Cardiac ventricle fibroblast (primary cell): ENCODE measurements at places on chromosomes 3 and 15. TPM values are rescaled to one million over a fixed set of nuclear protein-coding genes. Genes with fewer than 3 reads are reported as not detected.

The PDCD6IP gene
- total RNA-seq = 74.5 and 133 TPM in 2 replicates

The ATP13A5 gene
- not detected in 2 replicates for total RNA-seq

The ZCWPW2 gene
- 0.68 and 0.94 TPM in 2 replicates for total RNA-seq

The PIGZ gene
- total RNA-seq = 10.6 and 13.3 TPM in 2 replicates

The DUOXA1 gene
- total RNA-seq = not detected in 2 replicates

The SENP2 gene
- total RNA-seq = 12.9 and 19.1 TPM in 2 replicates

The CILP gene
- 5.5 and 6.7 TPM in 2 replicates for total RNA-seq
